ENCODE measurements at places on chromosomes 13 and 19.
A peak's percentile ranks its signal among the peaks of the same experiment; 100 is the strongest.

DNA sequence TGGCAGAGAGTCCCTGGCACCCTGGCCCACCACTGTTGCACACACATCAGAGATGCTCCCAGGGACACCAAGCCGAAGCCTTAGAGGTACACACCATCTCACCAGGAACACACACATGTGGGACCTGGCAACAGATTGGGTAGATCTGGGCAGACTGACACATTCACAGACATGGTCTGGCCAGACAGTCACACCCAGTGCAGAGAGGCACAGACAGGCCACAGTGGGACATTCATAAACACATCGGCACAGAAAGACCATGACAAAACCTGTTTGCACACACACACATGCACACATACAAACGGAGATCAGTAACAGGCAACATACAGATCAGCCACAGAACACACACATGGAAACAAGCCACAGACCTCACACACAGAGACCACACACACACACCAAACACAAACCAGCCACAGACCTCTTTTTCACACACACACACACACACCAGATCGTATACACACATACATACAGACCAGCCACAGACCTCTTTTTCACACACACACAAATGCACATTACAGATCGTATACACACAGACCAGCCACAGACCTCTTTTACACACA, 6.3 kb upstream of the JUNB start:
- DNase-seq, result no peak

DNA sequence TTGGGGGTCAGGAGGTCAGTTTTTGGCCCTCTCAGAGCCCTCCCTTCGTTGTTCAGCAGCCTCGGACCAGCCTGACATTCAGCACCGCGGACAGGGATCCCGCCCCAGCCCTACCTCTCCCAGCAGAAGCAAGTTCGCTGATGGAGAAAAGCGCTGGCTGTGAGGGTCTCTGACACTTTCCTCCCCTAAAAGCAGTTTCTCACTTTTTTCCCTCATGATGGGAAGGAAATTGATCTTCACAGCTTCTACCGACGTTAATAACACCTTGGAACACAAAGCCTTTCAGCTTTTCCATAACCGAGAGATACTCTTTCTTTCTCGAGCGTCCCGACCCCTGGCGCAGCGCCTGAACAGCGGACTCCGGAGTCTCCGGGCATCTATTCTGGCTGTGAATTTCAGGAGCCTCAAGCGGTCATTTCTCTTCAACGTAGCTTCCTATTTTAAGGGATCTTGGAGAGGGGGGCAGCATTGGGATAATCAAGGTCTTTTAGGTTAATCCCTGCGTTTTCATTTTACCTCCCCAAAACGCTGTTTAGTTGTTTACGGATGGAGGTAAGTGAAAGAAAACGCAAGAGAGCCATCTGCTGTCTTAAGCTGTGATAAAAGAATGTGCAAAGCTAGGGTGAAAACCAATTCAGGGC, 467.2 kb downstream of the ITGBL1 start:
- DNase-seq, result peak; percentile 72

- no peak for DNase-seq
Measured at GRCh38 chr13:96090240-96091101, 564 bp downstream of the HS6ST3 start.

- DNase-seq, result no peak
Measured at GRCh38 chr13:110416131-110417025, 109.3 kb downstream of the COL4A2 start.

- no peak for DNase-seq
Measured at GRCh38 chr19:29836409-29836825, 24.6 kb downstream of the CCNE1 start.

DNA sequence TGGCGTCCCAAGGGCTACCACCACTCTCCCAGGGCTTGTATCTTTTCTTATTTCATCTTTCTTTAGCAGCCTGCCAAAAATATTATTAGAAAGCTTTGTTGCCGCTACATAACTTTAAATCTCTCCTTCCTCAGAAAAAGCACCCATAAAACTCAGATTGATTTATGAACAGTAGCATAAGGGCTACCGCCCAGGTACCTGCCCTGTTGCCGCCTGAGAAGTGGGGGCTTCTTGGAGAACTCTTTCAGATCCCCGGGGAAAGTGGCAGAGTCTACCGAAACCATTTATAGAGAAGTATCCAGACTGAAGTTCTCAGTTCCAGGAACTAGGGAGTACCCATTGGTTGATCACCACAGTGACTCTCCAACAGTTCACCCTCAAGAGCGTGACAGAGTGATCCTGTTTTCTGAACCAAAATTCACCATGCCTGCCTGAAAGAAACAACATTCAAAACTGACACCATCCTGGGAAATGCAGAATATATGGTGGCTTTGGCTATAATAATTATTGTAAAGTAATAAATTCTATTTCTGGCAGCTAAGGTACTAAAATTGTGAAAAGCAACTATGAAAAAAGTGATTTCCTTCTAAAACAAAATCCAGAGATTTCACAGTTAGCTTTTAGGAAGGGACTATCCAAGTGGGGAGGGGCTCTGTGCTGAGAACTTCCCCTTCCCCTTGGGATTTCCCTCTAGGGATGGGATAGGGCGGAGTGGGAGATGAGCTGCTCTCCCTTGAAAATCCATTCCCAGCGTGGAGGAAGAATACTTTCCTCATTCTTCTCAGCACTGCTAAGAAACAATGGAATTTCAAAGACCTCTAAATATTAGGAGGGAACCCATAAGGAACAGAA, 877 bp upstream of the N4BP2L1 start:
- no peak for DNase-seq

DNA sequence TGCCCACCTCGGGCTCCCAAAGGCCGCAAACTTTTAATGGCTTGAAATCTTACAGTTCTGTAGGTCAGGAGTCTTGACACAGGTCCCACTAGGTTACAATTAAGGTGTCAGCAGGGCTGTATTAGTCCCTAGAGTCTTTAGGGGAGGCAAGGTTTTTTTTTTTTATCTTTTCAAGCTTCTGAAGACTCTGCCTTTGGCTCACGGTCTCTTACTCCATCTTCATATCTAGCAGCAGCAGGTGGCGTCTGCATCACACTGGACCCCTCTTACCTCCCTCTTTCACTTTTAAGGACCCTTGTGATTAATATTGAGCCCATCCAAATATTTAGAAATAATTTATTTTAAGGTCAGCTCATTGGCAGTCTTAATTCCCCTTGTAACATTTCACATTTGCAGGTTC, 11.6 kb downstream of the MIR17HG start:
- no peak for DNase-seq

DNA sequence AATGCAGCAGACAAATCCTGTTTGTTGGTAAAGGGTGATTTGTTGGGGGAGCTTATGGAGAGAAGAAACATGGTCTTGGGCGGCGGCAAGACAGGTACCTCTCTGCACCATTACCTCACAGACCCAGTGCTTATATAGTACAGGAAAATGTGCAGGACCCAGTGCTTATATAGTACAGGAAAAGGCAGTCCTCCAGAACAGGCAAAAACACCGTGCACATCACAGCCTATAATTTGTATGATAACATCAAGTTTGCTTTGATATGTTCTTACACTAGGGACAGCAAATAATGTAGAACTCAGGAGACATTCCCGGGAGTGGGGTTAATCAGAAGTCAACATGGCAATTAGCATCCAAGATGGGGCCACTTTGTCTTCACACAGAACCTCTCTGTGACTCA, 20.9 kb downstream of the VAV1 start:
- DNase-seq, result no peak

DNA sequence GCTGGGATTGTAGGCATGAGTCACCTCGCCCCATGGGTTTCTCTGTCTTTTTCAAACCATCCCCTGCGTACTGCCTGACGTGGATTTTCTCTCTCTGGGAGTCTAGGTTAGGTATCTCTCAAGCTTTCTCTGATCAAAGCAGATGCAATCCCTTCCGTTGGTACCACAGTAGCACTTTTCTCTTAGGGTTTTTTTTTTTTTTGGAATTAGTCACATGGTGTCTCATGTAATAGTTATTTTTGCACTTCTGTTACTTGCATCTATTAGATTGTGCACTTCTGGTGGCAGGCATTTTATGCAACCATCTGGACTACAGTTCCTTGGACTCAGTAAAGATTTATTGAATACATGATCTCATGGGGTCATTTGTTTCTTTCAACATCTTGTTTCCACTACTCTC, 72.1 kb downstream of the GPC6 start:
- no peak for DNase-seq

GRCh38 chr19:38924388-38924787, 6.2 kb downstream of the SARS2 start:
- no peak for DNase-seq

DNA sequence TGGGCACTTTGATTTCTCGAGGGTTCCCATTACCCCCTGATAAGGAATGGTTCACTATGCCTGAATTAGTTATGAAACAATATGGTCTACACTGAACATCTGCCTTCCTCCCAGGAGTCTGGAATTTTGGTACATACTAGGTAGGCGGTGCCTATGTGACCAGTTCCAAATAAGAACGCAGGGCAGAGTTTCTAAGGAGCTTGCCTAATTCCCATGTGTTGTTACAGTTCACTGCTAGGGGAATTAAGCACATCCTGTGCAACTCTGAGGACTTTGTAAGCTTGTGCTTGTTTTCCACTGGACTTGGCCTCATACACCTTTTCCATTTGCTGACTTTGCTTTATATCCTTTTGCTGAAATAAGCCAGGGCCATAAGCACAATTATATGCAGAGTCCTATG, 29.2 kb downstream of the RBM26 start:
- no peak for DNase-seq

DNA sequence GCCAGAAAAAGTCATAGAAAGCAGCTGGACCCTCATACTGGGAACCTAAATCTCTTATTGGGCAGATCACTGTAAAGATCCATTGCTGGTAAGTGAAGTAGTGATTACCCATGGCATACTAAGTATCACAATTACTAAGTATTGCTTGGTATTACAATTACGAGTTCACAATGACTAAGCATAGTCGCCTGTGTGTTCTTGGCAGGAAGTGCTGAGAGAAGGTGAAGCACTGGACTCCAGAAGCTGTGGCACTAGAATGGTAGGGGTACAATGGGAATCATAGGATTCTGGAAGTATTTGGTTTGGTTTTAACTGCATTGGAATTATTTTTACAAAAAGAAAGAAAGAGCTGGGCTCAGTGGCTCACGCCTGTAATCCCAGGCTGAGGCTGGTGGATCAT, 20.3 kb downstream of the LGALS16 start:
- no peak for DNase-seq

DNA sequence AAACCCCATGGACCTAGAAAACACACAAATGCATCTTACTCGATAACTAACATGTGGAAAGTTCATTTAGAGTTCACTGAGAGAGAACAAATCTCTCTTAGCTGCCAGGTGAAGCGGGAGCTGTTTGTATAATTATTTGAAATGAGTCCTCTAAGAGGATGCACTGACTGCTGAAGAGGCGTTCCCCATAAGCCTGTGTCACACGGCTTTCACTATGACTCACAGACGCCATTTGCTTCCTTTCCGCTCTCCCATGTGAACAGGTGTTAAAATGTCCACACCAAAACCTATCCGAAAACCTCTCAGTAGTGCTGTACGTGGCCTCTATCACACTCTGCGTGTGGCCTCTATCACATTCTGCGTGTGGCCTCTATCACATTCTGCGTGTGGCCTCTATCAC, 101.8 kb downstream of the SOX1 start:
- DNase-seq, result peak; percentile 70

DNA sequence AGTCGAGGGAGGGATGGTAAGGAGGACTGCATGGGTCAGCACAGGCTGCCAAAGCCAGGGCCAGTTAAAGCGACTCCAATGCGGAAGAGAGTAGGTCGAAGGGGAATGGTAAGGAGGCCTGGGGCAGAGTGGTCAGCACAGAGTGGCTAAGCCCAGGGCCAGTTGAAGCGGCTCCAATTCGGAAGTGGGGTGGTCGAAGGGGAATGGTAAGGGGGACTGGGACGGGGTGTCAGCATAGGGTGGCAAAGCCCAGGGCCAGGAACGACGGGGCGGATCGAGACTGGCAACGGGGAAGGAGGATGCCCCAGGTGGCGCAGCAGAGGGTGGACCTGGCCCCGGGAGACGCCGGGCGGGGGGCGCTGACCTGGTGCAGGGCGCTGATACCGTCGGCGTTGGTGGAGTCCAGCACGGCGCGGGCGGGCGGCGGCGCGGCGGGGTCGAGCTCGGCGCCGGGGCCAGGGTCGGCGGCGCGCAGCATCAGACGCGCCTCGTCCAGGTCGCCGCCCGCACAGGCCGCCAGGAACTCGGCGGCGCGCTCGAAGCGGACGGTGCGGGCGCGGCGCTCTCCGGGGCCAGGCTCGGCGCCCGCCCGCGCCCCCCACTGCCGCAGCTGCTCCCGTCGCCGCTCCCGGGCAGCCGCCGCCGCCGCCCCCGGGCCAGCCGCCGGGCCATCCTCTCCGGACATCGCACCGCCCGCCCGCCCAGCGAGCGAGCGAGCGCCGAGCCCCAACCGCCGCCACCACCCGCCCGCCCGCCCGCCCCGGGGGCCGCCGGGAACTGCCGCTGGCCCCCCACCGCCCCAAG, at the start of gene PPP1R12C:
PPP1R12C (minus strand) TSS at position 779 of the 804 bp plus-strand sequence; CDS start at position 685, 94 bp downstream.
- DNase-seq, result no peak

DNA sequence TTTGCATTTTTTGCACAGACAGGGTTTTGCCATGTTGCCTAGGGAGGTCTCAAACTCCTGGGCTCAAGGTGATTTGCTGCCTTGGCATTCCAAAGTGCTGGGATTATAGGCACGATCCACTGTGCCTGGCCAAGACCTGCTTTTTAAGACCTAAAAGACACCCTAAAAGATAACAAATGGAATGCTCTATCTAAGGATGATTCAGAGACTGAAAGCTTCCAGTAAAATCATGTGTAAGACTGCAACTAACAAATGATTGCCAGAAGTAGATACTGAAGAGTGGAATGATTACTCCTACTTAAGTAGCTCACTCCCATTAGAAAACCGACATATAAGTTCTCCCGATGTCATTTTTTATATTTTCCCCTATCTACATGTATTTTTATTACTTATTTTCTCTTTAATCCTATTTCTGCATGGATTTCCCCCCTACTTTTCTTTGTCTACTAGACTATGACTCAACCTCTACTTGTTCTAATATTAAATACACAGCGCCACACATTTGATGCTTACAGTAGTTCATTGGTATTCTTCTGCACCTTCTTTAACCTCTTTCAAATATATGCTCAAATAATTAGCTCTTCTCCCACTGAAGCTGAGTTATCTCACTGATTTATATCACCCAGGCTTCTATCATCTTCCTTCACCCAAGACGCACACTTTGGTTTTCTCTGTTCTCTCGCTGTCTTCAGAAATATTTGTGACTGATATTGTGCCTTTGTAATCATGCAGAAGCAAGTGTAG, 32.2 kb upstream of the KLF12 start:
- no peak for DNase-seq

DNA sequence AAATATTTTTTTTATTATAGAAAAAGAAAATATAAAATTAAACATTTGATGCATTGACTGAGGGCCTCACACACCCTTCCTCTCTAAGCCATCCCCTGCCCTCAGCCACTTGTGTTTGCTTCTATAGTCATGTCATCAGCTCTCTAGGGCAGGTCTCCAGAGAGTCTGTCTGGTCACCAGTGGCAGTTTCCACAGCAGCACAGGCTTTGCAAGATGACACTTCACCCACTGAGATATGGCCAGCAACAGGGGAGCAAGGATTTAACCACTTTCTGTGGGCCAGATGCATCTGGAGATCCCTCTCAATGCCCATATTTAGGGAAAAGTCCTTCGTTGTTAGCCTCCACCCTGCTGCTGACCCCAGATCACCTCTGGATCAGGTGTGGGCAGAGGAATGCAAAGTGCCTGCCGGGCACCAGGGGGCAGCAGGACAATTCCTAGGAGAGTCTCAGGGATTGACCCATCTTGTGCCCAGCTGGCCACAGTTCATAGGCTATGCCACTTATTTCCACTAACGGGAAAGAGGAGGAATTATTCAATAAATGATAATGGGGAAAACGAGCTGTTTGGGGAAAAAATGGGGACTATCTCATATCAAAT, 4.8 kb downstream of the ABCC4 start:
- no peak for DNase-seq
